ENCODE measurements at places on chromosomes 1 and 21.

DNA sequence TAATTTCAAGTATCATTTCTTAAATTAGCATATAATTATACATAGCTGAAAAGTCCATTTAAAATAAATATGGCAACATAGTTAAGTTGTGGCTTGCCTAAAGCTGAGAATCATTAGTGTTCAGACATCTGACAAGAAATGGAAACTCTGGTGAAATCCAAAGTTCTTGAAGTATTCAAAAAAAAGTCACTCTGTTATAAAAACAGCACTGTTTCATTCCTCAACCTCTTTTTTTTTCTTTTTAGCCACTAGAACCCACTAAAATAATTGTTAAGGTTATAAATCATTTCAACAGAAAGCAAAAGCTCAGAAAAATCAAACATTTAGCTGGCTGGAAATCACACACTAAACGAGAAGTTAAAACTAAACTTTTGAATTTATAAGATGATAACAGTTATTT, 476.7 kb downstream of the LTN1 start:
- no peak for DNase-seq

- no peak for DNase-seq
Measured at GRCh38 chr1:36530791-36531190, 48.1 kb upstream of the CSF3R start.

DNA sequence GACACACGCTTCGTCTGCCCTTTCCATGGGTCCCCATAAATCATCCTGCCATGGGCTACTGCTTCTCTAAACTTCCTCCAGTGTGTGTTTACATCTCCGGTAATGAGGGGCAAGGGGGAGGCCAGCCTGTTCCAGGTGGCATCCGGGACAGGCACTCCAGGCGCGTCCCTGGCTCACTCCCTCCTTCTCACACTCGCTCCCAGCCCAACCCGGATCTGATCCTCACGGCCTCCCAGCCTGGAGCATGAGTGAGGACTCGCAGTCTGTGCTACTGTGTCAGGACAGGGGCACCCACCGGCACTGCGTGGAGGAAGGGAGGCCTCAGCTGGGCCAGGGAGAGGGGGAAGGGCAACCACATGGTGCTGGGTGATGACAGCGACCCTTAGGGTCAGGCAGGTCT, 225.4 kb downstream of the TRABD2B start:
- DNase-seq: no peak

DNA sequence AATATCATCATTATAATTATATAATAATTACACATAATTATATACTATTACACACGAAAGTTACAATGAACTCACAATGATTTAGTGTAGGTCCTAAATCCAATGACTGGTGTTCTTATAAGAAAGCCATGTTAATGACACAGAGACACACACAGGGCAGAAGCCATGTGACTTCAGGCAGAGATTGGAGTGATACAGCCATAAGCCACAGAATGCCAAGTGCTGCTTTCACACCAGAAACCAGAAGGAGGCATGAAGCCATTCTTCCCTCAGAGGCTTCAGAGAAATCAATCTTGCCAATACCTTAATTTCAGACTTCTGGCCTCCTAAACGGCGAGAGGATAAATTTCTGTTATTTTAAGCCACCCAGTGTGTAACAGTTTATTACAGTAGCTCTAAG, 147.4 kb upstream of the KRTAP19-8 start:
- no peak for DNase-seq

DNA sequence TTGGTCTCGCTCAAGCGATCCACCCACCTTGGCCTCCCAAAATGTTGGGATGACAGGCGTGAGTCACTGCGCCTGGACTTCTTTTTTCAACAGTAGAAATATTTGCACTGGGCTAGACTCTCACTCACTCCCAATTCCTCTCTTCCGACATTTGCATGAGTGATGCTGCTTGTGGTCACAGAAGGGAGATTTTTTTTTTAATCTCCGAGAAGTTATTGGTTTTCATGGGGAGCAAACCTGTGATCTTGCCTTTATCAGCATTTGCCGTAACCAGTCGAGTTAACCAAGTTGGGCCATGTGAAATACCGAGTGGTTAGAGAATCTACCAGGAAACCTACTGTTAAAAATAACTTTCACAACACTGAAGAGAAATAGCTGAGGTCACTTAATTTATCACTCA, 21.1 kb downstream of the ERG start:
- no peak for DNase-seq

DNA sequence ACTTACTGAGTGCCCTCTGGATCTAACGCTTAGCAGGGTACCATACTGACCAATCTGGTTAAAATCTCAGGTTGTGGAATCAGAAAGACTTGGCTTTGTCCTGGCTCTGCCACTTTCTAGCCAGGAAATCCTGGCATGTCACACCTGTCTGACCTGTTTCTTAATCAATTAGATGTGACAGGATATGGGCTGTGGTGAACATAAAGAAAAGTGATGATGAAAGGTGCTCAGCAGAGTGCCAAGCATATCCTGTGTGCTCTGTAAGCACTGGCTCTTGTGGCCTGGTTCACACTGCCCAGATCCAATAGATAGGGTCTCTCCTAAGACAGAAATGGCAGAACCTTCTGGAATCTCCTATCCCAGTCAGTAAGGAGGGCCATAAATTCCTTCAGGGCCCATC, 53.9 kb downstream of the PHC2 start:
- DNase-seq: no peak

GRCh38 chr1:238242181-238242580, 351.5 kb upstream of the ZP4 start:
- DNase-seq: no peak

GRCh38 chr1:27773826-27774445, 917 bp downstream of the STX12 start:
- no peak for DNase-seq

DNA sequence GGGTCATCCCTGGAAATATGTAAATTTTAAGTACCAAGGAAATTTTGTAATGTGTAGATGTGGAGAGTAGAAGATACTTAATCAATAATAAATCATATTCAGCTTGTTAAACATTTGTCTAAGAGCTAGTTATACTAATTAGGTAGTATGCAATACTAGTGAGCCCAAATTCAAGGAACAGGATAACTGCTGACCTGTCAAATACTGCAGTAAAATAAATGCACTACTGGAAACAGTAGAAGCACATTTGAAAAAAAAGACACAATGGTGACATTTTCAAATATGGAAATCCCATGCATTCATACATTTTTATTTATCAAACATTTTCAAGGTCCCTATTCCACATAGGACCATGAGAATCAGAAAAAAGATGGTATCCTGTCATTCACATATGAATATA, 27.2 kb downstream of the EPRS1 start:
- DNase-seq: no peak

GRCh38 chr1:241837901-241838300, 10.1 kb upstream of the EXO1 start:
- no peak for DNase-seq

- DNase-seq: no peak
Measured at GRCh38 chr1:54272134-54272533, 72.2 kb downstream of the MRPL37 start.

DNA sequence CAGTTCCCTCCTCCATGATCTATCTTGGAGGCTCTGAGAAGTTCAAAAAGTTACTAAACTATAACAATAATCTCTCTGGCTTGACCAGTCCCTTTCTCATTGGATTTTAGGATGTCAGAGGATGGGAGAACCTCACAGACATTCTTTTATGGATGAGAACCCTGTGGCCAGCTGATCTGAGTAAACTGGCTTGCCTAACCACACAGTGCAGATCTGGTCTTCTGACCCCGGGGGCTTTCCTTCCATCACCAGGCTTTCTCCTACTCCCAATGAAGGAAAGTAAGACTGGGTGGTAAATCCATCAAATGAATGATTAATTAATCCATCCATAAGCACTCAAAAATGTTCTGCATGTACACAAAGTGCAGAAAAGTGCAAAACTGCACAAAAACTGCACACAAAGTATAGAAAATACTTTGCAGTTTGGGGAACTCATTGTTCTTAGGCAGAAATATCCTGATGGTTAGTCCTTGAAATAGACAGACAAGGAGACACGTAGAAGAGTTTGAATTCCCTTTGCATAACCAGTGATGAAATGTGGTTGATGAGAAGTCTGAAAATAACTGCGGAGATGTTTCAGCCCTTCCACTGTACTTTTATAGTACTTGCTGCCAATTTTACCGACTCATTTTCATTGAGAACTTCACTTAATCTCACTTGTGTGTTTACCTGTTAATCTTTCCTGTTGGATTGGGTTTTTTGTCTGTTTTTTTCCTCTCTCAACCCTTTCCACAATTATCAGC, 2.5 kb upstream of the F3 start:
- peak; percentile 54 for DNase-seq

DNA sequence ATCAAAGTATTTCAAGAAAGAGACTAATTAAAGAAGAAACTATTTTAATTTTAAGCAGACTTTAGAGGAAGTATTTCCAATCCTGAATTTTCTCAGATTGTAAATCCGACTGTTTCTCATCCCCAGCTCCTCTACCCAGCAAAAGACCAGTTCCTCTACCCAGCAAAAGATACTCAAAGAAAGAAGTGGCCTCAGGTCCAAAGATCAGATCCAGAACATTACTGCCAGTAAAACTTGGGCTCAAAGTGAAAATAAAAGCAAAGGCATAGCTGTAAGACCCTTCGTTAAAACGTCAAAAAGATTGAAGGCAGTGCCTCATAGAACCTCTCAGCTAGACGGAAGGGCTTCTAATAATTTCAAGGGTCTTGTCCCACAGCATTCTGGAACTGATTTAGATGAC, 50.0 kb downstream of the LRRC8B start:
- no peak for DNase-seq

- no peak for DNase-seq
Measured at GRCh38 chr21:43287795-43288755, 119.3 kb downstream of the CRYAA start.

- no peak for DNase-seq
Measured at GRCh38 chr1:234307726-234308125, 65.5 kb upstream of the COA6 start.

DNA sequence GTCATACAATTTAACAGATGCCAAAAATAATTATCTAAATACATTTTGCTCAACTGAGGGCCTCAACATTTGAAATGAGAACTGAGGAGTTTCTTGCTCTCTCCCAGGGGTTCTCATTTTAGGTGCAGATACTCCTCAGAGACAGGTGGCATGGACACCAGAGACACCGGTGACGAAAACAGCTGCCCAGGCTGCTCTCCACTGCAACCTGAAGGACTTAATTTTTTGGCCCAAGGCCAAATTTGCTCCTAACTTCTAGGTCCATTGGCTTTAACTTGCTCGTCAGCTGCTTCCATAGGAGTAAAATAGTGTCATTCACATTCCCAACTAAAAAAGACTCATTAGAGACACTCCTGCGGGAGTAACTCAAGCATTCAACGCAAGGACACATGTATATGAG, 87.0 kb downstream of the NRIP1 start:
- DNase-seq: no peak

DNA sequence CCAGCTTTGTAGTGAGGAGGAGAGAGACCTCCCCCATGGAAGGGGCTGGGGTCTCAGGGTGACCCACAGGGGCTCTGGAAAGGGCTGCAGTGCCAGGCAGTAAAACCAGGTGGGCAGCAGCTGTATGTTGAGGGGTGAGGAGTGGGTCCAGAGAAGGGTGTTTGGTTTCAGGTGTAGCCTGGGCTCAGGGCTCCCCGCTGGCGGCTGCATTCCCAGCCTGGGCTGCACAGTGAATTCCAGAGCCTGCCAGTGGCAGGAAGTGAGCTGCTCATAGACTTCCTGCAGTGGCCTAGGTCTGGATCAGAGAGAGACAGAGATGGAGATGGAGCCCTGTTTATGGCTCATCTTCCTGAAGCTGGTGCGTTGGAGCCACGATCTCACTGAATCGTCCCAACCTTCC, 356.4 kb downstream of the PTPRU start:
- no peak for DNase-seq

- DNase-seq: no peak
Measured at GRCh38 chr1:226656201-226656600, 82.9 kb downstream of the ITPKB start.

GRCh38 chr1:21200767-21201166, 24.1 kb upstream of the EIF4G3 start:
- DNase-seq: no peak

- DNase-seq: no peak
Measured at GRCh38 chr1:161427733-161428516, 60.2 kb upstream of the CFAP126 start.

- no peak for DNase-seq
Measured at GRCh38 chr1:205211839-205212536, 486 bp upstream of the DSTYK start.

DNA sequence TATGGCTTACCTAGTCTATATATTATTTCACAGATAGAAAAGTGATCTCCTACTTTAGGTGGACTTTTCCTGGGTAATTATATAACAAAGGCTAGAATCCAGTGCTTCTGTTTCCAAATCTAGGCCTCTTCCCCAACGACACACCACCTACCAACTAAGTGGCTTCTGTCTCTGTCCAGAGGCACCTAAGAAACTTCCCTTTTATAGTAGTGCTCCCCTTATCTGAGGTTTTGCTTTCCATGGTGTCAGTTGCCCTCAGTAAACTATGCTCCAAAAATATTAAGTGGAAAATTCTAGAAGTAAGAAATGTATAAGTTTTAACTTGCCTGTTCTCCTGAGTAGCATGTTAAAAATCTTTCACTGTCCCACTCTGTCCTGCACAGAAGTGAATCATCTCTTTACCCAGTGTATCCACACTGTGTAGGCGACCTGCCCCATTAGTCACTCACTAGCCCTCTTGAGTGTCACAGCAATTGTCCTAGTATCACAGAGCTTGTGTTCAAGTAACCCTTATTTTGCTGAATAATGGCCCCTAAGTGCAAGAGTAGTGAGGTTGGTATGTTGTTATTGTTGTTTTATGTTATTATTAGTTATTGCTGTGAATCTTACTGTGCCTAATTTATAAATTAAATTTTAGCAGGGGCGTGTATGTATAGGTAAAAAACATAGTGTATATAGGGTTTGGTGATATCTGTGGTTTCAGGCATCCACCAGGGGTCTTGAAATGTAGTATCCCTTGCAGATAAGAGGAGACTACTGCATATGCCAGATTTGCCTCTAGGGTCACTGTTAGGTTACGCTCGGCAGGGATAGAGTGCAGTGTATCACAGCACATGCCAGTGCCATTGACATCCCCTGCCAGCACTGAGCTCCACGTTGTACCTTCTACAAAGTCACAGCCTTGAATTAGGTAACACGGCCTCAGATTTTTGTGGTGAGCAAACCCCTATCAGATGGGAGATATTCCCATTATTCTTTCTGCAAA, 14.7 kb upstream of the CD53 start:
- no peak for DNase-seq

GRCh38 chr1:7620196-7620595, 150.9 kb upstream of the VAMP3 start:
- no peak for DNase-seq

Measured in vagina (tissue), 2 donors.